ENCODE measurements at places on chromosomes 6 and 20.
A peak's percentile ranks its signal among the peaks of the same experiment; 100 is the strongest.

GRCh38 chr6:41636833-41637193 is 1.5 kb upstream of the MDFI start:
- DNase-seq: peak; percentile 25

GRCh38 chr20:42634156-42634555 is 555.5 kb downstream of the PTPRT start:
- no peak for DNase-seq

- peak; percentile 18 for DNase-seq
These were observed 45.2 kb downstream of the DPPA5 start for GRCh38 chr6:73308712-73309534.

- no peak for DNase-seq
These were observed 5.9 kb upstream of the VSTM2L start for GRCh38 chr20:37896932-37897548.

- peak; percentile 81 for DNase-seq
These were observed 28.8 kb downstream of the PDE7B start for GRCh38 chr6:135880066-135880972.

- no peak for DNase-seq
These were observed 173.3 kb downstream of the CD83 start for GRCh38 chr6:14290772-14291330.

- no peak for DNase-seq
These were observed 152.1 kb upstream of the RNF24 start for GRCh38 chr20:4167261-4168021.

DNA sequence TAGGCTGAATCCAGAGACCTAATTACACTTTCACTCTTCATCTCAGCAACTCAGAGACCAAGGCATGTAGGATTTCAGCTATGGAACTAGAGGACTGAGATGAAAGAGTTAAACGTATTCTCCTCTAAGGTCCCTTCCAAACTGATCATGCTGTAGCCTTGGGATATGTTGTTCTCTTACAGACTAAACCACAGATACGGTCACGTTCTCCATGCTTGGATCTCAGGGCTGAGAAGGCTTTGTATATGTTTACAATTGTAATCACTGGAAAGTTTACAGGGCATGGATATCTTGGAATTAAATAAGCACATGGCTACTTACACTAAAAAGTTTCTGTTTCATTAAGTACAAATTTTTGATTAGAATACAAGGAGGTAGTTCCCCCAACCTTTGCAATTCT is 50.1 kb downstream of the PKIB start:
- DNase-seq: no peak

Data from ACHN (cell line).